Stimulated activated CD8-positive, alpha-beta memory T cell treated with anti-CD3 and anti-CD28 coated beads, Interleukin-4, amount 100 ng/mL, for 1 hour (primary cell): ENCODE measurements at places on chromosomes 1 and 21.

DNA sequence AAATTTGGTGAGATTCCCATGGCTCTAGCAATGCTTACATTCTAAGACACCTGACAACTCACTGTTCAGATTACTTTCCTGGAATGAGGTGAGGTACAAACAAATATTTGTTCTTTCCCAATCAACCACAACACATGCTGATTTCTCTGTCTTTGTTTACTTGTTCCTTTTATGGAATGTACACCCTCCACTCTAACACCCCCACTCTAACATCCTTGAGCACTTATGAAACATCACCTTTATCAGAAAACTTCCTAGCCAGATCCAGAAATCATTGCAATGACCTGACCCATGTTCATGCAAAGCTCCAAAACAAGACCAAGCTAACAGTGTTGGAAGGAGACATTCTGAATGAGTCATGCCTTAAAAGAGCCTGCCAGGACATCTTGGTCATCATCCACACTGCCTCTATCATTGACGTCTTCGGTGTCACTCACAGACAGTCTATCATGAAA lies 35.5 kb downstream of the HSD3B1 start:
- no peak for DNase-seq

DNA sequence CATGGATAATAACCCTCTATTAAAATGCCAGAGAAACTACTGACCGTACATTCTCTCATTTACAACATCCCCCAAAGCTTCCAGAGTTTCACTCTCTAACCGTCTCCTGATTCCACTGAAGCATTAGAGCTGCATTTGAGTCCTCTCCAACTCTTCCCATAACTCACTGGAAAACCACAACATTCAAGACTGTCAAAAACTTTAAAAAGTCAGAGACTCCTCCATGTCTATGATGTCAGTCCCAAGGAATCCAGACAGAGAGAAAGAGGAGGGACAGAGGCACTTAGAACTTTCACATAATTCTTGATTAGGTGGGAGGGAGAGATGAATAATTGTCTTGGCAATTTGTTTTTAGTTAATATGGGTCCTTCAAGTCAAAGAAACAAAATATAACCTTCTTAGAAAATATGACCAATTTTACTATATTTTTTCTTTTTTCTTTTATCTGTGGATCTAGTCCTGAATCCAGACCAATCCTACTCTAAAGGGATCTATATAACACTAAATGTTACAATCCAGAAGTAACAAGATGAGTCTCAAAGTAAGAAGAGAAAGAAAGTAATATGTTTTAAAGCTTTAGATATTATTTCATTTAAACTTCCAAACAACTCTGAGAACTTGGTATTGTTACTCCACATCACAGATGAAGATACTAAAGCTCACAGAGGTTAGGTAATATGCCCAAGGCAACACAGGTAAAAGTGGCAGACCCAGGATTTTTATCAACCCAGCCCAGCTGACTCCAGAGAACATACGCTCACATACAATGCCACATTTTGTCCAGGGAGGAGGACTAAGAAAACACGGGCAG lies 23.8 kb downstream of the OTUD7B start:
- DNase-seq: no peak

- DNase-seq: no peak
Measured at GRCh38 chr1:221169447-221169889, 290.2 kb downstream of the HLX start.

- DNase-seq: no peak
Measured at GRCh38 chr1:238981317-238981933, 404.9 kb upstream of the CHRM3 start.

DNA sequence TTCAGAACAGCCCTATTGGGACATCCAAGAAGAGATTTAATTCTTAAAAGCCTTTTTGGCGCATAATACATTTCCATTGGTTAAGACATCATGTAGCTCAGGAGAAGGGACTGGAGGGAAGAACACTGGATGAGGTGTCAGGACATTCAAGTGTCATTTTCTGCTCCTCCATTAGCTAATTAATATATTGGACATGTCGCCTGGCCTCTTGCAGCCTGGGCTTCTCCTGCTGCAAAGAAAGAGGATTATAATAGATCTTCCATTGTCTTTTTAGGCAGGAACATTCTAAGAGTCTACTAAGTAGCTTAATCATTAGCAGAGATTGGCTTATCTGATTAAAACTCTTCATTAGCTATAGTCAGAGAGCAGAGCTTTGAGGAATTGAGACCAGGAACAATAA lies 151.7 kb upstream of the COA6 start:
- DNase-seq: no peak

GRCh38 chr1:13760921-13761320 lies 60.9 kb downstream of the PRDM2 start:
- DNase-seq: no peak

DNA sequence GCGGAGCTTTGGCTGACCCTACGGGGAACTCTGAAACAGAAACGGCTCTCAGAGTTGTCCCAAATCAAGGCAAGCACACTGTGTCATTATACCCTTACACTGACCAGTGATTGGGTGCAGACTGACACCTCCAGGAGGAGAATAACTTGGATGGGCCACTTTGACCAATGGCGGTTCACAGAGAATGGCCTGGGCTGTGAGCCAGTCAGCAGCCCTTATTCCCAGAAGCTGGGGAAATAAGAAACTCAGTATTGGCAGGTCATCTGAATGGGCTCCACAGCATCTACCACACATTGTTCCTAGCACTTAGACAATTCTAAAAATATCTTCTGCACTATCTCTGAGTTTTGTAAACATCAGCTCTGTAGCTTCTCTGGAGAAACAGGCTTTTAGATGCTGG lies 265.2 kb downstream of the ADGRL2 start:
- DNase-seq: no peak

- no peak for DNase-seq
Measured at GRCh38 chr1:25099343-25099951, 132.9 kb downstream of the SYF2 start.

- no peak for DNase-seq
Measured at GRCh38 chr1:201916649-201917249, 28.1 kb downstream of the SHISA4 start.

DNA sequence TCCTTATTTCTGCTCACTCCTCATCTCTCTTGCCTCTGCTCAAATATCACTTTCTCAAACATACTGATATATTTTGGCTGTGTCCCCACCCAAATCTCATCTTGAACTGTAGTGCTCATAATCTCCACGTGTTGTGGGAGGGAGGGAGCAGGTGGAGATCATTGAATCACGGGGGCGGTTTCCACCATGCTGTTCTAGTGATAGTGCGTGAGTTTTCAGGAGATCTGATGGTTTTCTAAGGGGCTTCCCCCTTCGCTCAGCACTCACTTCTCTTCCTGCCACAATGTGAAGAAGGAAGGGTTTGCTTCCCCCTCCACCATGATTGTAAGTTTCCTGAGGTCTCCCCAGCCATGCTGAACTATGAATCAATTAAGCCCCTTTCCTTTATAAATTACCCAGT lies 26.6 kb downstream of the ZBTB8OS start:
- no peak for DNase-seq

DNA sequence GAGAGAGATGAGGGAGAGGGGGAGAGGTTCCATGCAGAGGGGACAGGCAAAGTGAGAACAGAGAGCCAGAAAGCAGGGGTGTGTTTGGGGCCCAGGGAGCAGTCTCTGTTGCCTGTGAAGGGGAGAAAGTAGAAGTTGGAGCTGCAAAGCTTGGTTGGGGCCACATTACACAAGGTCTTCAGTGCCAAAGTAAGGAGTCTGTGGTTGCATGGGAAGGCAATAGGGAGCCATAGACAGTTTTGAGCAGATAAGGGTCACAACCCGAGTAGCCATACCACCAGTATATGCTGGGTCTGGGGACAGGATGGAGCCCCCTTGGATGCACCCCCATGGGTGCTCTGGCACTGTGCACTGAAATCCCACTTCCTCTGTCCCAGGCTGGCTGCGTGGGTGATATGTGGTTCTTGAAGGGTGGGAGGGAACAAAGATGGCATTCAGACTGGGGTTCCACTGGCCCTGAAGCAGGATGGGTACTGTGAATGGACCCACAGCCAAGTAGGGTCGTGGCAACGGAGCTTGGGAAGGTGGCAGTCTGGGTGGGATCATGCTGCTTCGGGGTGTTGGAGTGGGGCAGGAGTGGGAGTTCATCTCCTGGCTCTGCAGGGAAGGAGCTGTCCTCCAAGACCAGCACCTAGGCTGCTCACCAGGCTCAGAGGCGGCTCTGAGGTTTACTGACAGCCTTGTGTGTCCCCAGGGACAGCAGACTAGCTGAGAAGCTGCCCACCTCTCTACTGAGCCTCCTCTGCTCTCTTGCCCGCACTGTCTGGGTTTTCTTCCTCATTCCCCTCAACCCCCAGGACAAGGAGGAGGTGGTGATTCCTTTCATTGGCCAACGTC lies 12.1 kb downstream of the DRAXIN start:
- no peak for DNase-seq

- no peak for DNase-seq
Measured at GRCh38 chr1:160996178-160996577, 24.8 kb downstream of the F11R start.

GRCh38 chr1:229129301-229130027 lies 141.4 kb upstream of the RAB4A start:
- no peak for DNase-seq

DNA sequence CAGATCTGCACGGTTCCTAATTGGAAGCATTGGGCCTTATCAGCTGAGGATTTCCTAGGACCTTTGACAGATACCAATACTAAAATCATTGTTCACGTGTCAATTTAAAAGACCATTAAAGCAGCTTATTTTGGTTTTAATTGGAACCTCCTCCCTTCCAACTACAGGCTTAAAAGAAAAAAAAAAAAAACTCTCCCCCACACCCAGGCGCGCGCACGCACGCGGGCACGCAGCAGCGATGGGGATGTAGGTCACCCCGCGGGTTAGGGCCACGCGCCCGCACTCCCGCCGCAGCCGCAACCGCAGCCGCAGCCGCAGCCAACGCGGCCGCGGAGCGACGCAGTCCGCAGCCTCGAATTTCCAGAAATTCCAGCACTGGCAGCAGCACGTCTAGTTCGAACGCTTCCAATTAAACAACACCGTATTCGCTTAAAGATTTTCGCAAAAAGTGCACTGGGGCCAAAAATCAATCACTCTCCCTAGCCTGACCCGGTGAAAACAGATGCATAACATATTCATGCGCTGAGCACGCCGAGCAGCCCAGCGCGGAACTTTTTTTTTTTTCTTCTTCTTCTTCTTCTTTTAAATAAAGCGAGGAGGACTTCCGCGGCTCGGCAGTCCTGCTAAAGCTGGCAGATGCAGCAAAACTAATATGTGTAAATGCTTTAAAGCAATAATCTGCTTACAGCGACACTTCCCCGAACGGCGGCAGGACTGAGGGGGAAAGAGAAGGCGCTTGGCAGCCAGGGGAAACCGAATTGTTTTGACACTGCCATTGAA lies 13.3 kb upstream of the BARHL2 start:
- no peak for DNase-seq

GRCh38 chr1:225897595-225898514 lies 8.9 kb upstream of the LEFTY1 start:
- no peak for DNase-seq

- DNase-seq: no peak
Measured at GRCh38 chr1:15943328-15943991, 32.4 kb downstream of the ZBTB17 start.

- no peak for DNase-seq
Measured at GRCh38 chr1:6423321-6423999, 1.1 kb upstream of the ESPN start.

DNA sequence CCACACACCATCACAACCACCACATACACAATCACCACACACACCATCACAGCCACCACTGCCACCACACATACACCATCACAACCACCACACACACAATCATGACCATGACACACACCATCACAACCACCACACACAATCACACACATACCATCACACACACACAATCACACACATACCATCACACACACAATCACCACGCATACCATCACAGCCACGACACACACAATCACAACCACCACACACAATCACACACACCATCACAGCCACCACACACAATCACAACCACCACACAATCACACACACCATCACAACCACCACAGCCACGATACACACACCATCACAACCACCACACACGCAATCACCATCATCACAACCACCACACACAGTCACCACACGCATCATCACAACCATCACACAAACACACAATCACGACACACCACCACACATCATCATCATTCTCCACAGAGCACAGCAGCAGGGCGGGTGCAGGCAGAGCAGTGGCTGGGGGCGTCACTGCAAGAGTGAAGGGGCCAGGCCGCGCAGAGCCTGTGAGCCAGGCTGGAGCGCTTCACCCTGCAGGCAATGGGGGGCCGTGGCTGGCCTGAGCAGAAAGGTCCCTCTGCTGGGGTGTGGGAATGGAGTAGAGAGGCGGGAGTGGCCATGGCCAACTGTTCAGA lies 32.6 kb downstream of the CDCP2 start:
- no peak for DNase-seq

- DNase-seq: no peak
Measured at GRCh38 chr1:242427519-242427918, 97.0 kb downstream of the PLD5 start.

DNA sequence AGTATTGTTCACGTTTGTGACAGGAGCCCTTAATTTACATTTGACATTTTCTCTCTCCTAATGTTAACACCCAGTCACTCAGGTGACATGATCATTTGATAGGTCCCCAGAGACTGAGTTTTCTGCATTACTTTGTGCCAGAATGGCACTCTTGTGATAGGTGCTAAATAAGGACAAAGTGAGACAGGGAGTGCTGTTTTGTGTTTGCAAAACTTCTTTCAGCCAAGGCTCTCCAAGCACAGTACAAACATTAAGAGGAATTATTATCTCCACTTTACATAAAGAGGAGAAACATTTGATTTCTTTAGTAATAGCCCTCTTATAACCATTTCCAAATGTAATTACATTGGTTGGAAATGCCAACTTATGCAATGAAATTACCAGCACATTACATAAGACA lies 355.2 kb downstream of the NTNG1 start:
- no peak for DNase-seq

DNA sequence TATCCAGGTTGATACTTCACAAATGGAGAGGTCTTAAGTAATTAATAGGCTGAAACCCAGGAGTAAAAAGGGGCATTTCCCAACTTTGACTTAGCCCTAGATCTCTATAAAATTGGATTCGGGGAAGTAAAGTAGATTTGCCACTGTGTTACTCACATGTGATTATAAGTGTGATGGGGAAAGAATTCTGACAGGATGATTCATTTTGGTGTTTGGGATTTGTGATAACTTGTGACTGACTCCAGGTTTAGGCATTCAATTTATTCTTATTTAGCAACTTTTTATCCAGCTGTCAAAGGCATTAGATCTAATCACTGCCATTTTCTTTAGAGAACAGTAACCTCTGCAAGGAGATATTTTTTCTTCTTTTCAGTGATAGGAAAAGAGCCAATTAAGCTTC lies 175.5 kb downstream of the ASTN1 start:
- DNase-seq: no peak

- DNase-seq: no peak
Measured at GRCh38 chr21:44710294-44710665, 1.1 kb downstream of the TSPEAR start.
